ENCODE measurements at places on chromosomes 5 and 9.

DNA sequence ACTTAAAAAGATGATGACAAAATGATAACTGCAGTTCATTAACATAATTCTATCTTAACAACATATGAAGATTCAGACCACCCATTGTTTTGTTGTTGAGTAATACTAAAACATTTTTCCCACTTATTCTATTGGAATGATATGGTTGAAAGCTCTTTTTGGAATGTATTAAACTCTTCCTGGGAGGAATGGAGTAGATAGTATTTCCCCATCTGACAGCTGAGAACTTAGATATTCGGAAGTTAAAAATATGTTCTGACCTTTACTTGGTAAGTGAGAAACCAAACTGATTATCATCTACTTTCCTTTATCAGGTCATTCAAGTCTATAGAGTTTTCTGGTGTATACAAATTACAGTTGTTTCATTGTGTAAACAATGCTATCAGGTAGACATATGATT is 452.9 kb downstream of the CSNK1G3 start:
- DNase-seq: no peak

DNA sequence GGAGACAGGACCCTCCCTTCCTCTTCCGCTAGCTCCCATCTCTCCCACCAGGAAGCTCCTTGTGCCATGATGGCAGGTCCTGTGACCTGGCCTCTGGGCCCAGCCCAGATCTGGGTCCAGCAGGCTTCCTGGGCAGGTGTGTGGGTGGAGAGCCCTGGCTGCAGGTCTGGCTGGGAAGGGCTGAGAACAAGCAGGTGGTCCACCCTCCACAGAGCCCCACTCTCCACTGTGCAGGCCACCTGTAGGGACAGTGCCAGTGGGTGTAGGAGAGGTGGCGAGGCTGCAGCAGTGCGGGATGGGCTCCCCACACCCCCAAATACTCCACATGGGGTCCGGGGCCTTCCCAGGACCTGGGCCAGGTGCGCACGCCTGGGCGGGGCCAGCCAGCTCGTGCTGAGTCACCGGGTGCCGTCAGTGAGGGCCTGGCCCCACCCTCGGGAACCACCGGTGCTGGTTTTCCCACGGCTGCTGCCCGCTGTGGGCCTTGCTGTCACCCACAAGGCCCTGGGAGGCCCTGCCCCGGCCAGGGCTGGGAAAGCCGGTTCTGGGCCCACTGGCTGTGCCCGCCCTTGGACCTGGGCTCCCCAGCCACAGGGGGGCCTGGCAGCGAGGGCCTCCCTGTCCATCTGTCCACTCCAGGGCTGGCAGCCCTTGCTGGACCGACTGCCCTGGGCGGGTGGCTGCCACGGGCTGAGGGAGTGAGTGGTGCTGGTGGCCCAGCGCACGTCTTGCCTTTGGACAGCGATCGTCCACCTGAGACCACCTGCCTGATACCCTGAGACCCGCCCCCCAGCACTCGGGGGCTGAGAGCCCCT is 9.3 kb upstream of the NRARP start:
- DNase-seq: no peak

- no peak for DNase-seq
Measured at GRCh38 chr5:60577116-60577515, 122.8 kb downstream of the DEPDC1B start.

GRCh38 chr9:4796988-4797853 is 4.5 kb downstream of the RCL1 start:
- no peak for DNase-seq

GRCh38 chr9:7828334-7828733 is 28.8 kb upstream of the DMAC1 start:
- no peak for DNase-seq

DNA sequence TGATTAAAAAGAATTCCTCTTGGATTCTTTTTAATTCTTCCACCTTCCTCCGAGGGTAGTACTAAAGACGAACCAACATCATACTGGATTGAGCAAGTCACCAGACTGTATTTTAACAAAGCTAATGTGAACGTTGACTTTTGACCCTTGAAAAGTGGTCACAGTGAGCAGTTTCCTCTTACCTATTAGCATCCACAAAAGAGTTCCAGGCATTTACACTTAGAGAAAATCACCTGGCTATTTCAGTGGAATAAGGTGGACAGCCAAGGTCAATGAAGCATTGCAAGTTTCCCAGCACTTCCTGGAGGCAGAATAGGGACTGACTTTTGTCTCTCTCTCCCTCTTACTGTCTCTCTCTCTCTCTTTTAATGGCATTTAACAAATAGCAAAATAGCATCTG is 145.1 kb upstream of the DAB2 start:
- no peak for DNase-seq

All from right hindlimb (tissue), 1 donor.